Thoracic aorta (tissue), 2 donors: ENCODE measurements at places on chromosomes 7 and 10.

GRCh38 chr7:46257761-46258448 lies 336.8 kb upstream of the IGFBP3 start:
- DNase-seq: no peak

DNA sequence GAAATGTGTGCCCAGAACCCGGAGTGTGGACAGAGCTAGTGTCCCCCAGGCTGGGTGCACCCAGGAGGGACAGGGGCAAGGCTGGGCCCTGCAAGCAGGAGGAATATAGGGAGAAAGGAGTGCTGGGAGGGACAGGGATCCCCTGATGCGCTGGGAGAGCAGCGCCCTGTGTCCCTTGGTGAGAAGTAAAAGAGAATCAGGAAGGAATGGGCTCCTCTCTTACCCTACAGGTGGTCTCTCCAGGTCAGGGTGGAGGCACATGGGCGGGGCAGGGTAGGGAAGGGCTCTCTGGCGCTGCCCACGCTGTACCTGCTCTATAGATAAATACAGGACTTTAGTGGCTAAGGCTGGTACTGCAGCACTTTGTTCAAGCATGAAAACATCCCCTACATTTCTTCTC lies 753.8 kb downstream of the GRID1 start:
- no peak for DNase-seq

GRCh38 chr7:80498481-80499349 lies 13.1 kb downstream of the GNAT3 start:
- no peak for DNase-seq

DNA sequence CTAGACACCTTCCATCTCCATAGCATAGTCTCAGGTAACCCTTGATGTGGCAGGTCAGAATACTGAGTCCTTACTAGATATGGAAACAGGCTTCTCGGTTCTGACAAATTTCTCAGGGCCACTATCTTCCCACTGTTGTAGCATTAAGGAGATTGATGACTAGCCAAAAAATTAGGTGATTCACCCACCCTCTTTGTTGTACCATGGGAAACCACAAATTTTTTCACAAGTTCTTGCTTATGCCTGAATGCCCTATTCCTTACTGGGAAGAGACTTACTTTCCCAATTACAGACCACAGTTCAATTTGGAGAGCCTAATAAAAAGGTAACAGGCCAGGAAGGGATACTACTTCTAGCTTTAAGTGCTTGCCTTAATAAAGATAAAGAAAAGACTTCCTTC lies 948.8 kb downstream of the GRM8 start:
- no peak for DNase-seq
